Stimulated activated CD8-positive, alpha-beta memory T cell treated with anti-CD3 and anti-CD28 coated beads, Interleukin-15, amount 100 ng/mL, for 24 hours (primary cell): ENCODE measurements at places on chromosomes 3 and 15.

DNA sequence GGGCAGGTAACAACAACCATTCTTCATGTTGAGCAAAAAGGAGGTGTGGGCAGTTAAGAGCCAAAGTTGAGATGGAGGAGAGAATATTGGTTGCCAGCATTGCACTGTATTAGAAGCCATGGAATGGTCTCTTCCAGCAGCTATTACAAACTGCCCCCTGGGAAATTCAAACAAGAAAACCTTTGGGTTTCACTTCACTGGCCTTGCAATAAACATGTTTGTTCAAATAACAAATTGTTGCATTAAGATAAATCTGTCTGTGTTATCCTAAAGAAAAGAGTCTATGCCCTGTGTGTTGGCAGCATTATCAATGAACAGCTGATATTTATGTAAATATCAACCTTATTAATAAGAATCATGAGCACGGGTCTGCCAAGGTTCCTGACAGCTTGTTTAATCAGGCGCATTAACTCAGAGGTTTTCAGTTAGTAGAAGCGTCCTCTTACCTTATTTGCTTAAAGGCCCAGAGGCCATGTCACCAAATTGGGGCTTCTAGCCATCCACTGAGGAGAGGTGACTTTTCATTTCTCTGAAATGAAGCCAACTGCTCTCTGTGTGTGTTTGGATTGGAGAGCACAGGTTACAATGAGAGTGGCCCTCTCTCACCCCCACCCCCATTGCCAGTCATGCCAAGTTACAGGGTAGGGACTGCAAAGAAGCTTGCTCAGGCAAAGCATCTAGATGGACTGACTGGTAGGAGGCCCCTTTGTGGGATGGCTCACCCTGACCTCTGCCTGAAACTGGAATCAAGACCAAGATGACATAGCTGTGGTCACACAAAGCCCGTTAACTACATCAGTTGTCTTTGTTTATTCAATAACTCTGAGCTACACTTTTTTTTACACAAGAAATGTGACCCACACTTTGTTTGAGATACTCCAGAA, 10.5 kb downstream of the FILIP1L start:
- no peak for DNase-seq

GRCh38 chr3:112982710-112983109, 7.8 kb upstream of the CD200R1 start:
- no peak for DNase-seq

DNA sequence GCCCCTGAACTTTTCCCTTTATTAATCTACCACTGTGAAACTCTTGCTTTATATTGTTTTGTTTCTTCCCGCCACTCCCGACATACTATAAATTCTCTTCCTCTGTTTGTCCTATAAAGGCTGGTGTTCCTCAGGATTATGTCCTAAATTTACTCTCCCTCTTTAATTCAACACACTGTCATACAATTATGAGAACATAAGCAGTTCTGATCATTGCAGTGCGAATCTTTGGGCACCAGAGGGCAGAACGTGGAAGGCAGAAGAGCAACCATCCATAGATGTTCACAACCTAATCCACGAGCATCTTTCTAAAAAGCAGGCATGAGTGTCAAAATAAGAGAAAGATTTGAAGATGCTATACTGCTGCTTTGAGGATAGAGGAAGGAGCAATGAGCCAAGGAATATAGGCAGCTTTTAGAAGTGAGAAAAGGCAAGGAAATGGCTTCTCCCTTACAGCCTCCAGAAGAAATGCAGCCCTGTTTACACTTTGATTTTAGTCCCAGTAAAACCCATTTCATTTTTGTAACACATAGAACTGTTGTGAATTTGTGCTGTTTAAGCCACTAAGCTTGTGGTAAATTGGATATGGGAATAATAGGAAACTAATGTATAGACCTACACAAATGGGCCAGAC, 179.4 kb downstream of the GBE1 start:
- no peak for DNase-seq

DNA sequence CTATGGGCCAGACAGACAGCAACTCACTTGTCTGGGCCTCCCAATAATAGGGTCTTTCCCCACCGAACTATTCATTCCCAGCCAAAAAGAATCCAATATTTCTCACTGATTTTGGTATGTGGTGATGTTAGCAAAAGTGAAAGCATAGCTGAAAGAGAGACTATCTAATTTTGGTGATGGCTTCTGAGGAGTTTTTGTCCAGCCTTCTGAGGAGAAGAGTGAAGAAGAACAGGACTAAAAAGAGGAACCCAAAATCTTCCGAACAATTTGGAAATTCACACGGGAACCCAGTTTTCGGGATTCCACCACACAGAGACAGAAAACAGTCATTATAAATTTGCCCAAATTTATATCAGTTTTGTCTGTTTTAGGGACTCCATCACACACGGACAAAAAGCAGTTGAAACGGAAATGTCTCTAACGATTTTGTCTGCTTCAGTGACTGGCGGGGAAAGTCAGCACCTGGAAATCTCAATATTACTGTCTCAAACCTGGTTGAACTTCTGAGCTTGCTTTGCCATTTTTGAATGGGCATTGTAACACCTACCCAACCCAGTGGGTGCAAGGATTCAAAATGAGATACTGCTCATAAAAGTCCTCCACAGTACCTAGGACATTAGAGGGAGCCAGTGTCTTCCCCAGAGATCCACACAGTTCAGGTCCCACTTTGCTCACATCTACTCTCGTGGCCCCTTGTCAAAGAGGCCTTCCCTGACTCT, 9.1 kb downstream of the CD80 start:
- no peak for DNase-seq

DNA sequence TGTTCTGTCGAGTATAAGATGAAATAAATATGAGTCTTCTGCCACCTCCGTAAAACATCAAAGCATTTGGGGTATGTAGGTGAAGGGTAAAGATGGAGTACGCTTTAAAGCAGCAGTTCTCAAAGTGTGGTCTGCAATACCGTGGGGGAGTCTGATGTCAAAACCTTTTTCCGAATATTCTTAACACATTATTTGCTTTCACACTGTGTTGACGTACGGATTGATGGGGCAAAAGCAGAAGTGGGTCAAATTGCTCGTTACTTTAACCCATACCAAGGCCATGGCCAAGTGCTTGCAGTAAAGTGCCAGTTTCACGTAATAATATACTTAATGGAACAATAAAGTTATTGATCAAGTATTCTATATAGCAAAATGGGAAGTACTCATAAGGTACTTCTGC, 36.3 kb downstream of the PAK2 start:
- no peak for DNase-seq

DNA sequence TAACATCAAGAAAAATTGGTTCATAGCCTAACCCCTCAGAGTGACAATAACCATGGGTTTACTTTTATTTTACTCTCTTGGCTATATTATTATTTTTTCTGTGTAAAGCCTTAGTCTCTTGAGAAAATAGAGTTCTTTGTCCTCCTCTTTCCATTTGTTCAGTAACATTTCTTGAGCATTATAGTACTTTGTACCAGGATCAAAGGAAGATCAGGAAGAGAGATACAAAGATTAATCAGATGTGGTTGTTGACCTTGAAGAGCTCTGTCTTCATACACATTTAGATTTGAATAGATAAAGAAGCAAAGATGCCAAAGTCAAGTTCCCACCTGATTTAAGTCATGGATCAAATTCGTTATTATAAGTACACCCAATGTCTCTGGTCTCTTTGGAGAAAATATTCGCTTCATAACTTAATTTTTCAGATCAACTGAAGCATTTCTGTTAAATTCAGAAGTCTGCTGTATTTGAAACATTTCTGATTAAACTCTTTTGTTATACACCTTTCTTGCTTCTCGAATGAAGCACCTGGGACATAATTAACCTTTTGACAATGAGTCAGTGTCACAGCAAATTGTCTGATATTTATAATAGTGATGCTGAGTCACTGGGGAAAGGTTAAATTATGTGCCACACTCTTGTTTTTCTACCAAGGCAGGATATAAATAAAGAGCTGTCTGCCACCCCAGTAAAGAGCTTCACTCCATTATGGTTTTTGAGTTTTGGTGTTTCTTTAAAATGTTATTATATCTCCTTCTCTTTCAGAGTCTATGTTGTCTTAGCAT, 100.2 kb downstream of the GHSR start:
- no peak for DNase-seq

DNA sequence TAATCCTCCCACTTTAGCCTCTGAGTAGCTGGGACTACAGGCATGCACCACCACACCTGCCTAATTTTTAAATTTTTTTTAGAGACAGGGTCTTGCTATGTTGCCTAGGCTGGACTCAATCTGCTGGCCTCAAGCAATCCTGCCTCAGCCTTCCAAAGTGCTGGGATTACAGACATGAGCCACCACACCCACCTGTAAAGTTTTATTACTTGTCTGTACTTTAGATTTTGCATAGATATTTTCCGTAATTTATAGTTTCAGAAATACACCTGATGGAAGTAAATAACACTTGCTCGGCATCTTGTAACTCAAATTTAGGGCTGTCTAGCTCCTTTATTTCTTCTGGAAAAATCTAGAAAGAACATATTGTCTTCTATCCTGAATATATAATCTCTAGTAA, 5.8 kb downstream of the DZIP3 start:
- DNase-seq = no peak

- no peak for DNase-seq
Observed at GRCh38 chr15:78001656-78002055, 75.9 kb downstream of the TBC1D2B start.
